ENCODE measurements at places on chromosomes 2 and 18. TPM values are rescaled to one million over a fixed set of nuclear protein-coding genes. Genes with fewer than 3 reads are reported as not detected.

Gene LHCGR
- not detected for total RNA-seq

Gene SERPINB4
- total RNA-seq: not detected

Gene LRRC30
- not detected for total RNA-seq

Gene MROH2A
- total RNA-seq: 0.24 TPM

Gene CAPN14
- 0.47 TPM for total RNA-seq

Gene FAM136A
- 55.5 TPM for total RNA-seq

Gene PID1
- total RNA-seq: 51.2 TPM

Gene PSMD1
- total RNA-seq: 81.3 TPM

Gene CDK15
- 1.4 TPM for total RNA-seq

Gene OTOS
- not detected for total RNA-seq

Gene SLC23A3
- total RNA-seq: 5.1 TPM

Gene MEP1B
- total RNA-seq: 11.3 TPM

Gene ASB18
- total RNA-seq: not detected

Gene RNF125
- total RNA-seq: 8.5 TPM

Gene RAD51AP2
- total RNA-seq: not detected

DNA sequence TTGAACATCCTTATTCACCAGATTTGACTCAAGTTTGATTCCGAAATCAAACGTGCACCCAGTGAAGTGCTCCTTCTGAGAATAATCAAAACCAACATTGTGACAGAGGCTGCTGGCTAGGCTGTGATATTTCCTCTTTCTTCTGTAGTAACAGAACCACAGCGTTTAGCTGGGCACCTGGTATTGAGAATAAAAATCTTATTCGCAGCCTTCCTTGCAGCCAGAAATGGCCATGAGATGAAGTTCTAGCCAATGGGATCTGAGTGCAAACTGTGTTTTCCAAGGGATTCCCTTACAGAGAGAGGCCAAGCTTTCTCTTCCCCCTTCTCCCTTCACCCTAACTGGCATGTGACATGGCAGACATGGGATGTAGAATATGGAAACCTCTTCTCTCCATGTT is 51.7 kb downstream of the TMEM163 start:
- no peak for DNase-seq

DNA sequence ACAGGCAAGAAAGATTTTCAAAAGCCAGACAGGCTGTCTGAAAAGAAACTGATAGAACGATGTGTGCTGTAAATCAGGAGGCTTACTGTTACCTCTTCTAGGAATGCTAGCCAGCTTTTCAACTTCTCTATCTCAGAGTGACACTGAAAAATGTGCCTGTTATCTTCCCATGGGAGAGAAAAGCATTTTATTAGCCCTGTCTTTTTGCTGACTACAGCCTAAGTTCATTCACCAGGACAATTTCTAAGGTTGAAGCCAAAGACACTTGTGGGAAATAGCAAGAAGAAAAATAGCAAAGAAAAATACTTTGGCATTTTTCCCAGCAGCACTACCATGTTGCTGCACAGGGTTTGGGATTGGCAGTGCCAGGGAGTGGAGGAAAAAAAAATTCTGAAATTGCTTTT is 34.0 kb downstream of the ABCB11 start:
- DNase-seq: no peak

DNA sequence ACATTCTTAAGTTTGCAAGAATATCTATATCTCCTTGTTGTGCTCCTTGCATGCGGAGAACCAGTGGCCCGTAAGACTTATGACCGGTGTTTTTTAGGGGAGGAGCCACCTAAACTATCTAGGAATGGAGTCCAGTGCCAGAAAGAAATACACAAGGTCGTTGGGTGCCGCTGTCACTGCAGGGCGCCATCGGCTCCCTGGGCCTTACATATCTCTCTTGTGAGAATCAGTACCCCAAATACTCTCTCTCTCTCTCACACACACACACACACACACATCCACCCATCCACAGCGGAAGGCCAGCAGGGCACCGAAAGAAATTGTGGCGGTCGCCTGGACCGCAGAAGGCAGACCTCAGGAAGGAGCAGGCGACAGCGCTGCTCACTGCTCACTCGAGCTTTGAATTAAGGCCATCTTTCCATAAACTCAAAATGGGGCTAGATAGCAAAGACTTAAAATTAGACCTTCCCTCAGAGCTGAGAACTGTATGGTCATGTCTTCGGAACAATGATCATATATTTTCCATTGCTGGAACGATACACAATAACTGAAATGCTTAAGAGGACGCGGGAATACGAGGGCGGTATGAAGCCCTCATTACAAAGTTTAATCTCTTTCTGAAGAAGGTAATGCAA is 10.4 kb downstream of the NR4A2 start:
- DNase-seq: peak; percentile 39

- DNase-seq: no peak
Observed at GRCh38 chr2:23721454-23721826, 205.5 kb downstream of the ATAD2B start.

- no peak for DNase-seq
Observed at GRCh38 chr2:3956406-3956805, 253.0 kb downstream of the DCDC2C start.

GRCh38 chr2:122023059-122023864 is 267.8 kb downstream of the TSN start:
- DNase-seq: no peak

- no peak for DNase-seq
Observed at GRCh38 chr2:118176601-118177000, 88.3 kb downstream of the INSIG2 start.

- no peak for DNase-seq
Observed at GRCh38 chr2:239938651-239939486, 86.3 kb downstream of the NDUFA10 start.

DNA sequence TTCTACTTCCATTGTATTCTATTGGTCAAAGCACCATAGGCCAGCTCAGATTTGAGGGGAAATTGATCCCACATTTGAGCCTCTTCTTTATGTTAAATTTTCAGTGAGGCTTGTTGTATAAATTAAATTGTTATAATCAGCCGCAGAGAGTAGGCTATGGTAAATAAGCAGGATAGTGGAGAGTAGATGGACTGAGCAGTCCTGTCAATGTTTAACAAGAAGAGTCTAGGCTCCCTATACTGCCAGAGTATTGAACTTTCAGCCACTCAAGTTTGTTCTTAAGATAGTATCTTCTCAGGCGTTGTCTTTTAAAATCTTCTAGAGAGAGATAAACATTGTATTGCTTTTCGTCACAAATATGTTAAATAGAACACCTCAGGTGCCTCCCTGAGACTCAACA is 100.9 kb downstream of the PRKRA start:
- no peak for DNase-seq

DNA sequence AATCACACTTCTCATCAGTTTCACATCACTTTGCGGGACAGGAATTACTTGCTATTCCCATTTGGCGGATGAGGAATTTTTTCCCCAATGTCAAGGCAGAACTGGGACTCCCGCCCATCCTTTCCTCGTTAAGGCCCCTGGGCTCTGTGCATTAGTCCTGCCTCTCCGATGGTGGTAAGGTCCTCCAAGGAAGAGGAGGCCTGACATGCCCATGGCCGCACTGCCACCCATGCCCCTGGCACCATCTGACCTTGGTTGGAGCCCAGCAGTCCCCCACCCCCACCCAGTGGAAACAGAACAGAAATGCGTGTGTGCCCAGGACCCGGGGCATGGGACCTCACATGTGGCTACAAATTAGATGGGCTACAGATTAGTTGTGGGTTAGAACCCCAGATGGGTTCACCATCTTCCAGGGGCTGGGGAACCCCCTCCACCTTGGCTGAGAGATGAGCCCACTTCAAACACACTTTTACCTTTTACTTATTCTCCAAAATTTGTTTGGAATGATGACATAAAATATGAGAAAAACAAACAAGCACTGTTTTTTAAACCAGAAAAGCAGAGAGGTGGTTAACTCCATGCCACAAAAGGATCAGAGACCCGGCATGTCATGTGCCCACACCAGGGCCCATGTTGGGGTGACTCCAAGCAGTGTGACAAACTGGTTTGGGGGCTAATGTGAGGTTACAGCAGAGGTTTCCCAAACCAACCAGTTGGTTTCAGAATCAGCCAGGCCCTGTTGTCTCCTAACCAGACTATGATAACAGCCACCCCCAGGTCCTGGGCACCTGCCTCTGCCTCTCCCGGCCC is 11.0 kb upstream of the DUSP2 start:
- no peak for DNase-seq

GRCh38 chr2:18001671-18002070 is 123.2 kb downstream of the KCNS3 start:
- no peak for DNase-seq

GRCh38 chr2:54999182-54999581 is 51.1 kb downstream of the RTN4 start:
- DNase-seq: no peak

GRCh38 chr2:31168291-31168690 is 30.1 kb upstream of the GALNT14 start:
- DNase-seq: no peak

DNA sequence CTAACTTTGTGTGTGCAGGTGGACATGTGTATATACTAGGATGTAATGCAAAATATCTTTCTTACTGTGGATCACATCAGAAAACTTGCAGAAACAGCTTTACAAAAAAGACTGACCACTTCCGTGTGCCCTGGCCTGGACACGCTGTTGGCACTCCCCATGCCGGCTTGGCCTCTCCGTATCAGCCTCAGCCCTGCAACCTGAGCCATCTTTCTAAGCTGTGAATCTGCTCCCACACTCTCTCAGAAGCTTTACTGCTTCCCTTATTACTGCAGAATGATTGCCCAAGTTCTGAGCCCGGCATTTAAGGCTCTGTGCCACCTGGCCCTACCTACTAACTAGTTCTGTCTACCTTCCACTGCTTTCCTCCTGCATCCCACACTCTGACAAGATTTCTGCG is 37.8 kb downstream of the MYO7B start:
- DNase-seq: no peak

- DNase-seq: no peak
Observed at GRCh38 chr18:78764544-78764943, 215.1 kb upstream of the SALL3 start.

GRCh38 chr2:182542501-182543258 is 115.8 kb upstream of the PDE1A start:
- no peak for DNase-seq
